ENCODE measurements at places on chromosomes 4 and X.

DNA sequence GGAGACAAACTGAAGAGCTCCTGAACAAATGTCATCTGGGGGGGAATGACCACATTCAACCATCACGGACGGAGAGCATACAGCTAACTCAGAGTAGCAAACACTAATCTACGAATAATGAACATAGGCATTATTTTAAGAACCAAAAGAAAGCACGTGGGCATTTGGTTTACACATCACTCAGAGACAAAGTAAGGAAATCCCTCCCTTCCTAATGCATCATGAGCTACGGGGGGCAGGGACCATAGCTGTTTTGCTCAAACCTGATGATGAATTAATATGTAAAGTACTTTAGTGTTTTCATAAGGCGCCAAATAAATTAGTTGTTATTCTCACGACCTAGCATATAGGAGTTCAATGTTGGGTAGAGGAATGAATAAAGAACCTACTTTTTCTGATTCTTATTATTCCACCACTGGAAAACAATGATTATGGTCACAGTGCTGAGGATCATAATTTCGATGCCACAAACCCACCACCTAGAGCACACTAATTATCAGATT lies 11.7 kb upstream of the TMEM156 start:
- DNase-seq: no peak

DNA sequence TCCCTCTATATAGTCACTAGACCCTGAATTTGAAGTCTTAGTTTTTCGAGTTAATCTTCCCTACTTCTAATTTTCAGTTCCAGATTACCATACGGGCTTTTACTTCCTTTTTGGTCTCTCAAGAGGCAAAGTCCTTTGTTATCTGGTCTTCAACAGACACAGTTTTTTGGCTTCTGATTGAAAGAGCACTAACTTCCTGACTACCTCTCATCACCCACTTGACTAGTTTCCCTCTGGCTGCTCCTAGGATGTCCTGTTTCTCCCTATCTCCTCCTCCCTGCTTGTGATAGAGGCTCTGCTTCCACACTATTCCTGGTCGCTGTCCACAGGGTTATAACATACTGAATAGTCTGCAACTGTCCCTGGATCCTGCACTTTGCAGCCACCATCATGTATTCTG lies 16.7 kb upstream of the WDR44 start:
- no peak for DNase-seq

DNA sequence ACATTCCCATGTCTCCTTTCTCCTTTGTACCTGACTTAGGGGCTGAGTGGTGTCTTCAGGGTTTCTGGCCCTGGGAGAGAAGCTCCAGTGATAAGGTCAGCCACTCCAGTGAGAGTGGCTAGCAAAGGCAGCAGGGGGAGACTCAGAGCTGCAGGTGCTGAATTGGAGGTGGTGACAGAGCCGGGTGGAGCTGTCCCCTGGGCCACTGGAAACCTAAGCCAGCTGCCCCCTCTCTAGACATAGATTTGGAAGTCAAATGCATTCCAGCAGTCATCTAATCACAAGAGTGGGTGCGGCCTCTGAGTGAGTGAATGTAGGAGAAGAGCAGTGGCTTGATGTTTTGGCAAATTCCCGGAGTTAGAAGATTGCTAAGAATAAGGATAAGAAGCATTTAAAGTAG lies 28.5 kb downstream of the TRIM2 start:
- DNase-seq: no peak

DNA sequence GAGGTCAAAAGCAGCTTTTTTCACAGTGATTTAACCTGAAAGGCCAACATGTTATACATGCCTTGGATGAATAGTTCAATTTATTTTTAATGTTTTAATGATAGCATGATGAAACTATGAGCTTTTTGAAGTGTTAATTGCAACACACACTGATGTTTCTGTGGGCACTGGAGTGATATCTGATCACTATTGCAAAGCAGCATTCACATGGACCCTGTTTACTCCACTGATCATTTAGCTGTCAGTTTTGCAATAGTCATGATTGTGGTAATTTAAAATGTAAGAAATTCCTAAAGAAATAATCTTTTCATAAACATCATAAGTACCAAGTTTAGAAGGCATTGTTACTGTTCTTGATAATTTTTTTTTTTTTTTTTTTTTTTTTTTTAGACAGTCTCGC lies 74.1 kb downstream of the ARSJ start:
- no peak for DNase-seq

- no peak for DNase-seq
Measured at GRCh38 chrX:154750301-154751202, at the start of gene GAB3. Gene GAB3, minus strand, starts transcription at chrX:154751077. Its CDS starts 52 bp downstream, at chrX:154751025.

DNA sequence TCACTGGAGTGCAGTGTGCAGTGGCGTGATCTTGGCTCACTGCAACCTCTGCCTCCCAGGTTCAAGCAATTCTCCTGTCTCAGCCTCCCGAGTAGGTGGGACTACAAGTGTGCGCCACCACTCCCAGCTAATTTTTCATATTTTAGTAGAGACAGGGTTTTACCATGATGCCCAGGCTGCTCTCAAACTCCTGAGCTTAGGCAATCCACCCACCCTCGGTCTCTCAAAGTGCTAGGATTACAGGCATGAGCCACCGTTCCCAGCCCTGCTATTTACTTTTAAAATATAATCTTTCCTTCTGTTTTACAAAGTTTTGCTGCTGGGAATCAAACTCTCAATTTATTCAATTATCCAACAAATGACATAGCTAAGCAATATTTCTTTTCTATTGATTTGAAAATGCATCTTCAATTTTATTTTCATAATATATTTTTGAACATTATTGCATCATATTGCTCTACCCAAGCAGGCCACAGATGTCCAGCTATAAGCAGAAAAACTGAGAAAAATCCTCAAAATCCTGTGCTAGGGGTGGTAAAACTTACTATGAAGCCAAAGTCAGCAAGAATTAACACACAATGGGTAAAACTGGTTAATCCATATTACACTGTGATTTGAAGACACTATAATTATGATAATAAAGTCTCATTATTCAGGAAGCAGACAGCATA lies 5.2 kb downstream of the TIFA start:
- DNase-seq: no peak

DNA sequence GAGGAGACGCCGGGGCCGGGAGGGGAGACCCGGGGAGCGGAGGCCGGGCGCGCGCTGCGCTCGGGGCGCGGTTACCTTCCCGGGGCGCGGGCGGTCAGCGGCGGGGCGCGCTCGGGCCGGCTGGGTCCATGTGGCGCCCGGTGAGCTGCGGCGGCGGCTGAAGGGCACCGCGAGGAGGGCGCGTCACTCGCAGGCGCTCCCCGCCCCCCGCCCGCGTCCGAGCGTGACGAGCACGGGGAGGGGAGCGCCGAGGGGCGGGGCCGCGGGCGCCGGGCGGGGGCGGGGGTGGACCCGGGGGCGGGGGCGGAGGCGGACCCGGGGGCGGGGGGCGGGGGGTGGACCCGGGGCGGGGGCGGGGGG lies at the start of gene CPLX1:
Gene CPLX1, minus strand, starts transcription at position 159 of the 360 bp plus-strand sequence. CDS start 1,607 bp downstream, outside the sequence.
- DNase-seq: no peak

DNA sequence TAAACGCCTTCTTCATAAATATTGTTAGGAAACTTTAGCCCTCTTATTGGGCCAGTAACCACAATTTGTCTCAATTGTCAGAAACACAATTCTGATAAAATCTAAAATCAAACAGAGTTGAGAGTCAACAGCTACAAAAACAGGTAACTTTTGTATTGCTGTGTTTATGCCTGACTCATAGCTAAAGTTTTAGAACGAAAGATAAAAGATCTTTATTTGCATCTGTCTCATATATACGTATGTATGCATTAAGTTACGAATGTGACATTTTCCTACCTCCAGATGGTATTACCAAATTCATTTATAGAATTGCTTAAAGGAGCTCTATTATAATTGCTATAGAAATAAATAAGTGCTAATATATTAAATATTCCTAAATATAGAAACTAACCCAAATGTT lies 887.9 kb upstream of the NDST4 start:
- DNase-seq: no peak

DNA sequence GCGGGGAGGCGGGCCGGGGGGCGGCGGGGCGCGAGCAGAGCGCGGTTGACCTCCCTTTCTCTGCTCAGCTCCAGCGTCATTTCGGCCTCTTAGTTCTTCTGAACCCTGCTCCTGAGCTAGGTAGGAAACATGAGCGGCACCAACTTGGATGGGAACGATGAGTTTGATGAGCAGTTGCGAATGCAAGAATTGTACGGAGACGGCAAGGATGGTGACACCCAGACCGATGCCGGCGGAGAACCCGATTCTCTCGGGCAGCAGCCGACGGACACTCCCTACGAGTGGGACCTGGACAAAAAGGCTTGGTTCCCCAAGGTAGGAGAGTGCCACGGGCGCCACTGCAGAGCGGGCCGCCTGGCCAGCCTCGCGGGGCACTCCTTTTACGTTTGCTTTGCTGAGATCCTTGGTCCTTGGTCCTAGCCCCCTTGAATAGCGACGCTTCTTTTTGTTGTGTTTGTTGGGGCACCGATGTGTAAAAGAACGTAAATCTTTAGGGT lies at the start of gene HTATSF1:
Gene HTATSF1, plus strand, starts transcription at position 37 of the 497 bp plus-strand sequence. Its CDS starts 93 bp downstream, at position 130.
- DNase-seq: no peak

- no peak for DNase-seq
Measured at GRCh38 chr4:99714179-99714578, 56.6 kb upstream of the C4orf54 start.

DNA sequence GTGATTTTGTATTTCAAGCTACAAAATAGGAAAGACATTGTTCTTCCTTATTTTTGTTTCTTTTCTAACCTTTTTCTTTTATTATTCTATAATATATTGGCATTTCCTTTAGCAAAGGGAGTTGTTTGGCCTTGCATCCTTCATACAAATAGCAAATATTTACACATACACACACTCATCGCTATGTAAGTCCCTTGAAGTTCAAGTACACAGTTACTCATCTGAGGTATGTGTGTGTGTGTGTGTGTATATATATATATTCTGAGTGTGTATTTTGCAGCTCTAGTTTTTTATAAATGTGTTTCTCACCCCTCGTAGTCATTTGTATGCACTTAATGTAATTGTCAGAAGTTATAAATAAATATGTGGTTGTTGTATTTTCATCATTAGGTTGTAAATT lies 724.8 kb upstream of the MAGEB2 start:
- DNase-seq: no peak

- DNase-seq: no peak
Measured at GRCh38 chrX:84156821-84157220, 31.2 kb downstream of the RPS6KA6 start.

DNA sequence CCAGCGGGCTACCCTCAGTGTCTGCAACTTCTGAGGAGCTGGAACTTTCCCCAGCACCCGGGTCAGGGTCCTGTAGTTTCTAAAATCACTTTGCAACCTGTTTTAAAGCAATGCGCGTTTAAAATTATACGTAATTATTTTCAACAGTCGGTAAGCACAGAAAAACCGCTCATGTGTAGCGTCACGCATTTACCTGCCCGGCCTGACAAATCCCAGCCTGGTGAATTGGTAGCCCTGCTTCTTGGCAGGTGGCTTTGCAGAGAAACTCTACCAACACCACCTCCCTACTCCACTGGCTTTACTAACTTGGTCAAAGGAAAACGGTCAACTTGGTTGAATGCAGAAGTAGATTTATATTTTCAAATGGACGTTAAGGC lies 640 bp downstream of the BANK1 start:
- no peak for DNase-seq

DNA sequence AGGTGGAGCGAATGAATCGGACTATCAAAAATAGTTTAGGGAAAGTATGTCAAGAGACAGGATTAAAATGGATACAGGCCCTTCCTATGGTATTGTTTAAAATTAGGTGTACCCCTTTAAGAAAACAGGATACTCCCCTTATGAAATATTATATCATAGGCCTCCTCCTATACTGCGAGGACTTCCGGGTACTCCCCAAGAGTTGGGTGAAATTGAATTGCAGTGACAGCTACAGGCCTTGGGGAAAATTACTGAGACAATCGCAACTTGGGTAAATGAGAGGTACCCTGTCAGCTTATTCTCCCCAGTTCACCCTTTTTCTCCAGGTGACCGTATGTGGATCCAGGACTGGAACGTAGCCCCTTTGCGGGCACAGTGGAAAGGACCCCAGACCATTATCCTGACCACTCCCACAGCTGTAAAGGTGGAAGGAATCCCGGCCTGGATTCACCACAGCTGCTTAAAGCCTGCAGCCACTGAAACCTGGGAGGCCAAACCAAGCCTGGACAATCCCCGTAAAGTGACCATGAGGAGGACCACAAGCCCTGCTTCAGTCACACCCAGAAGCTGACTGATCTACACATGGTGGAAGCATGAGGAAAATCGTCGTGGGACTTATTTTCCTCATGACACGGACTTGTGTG lies 1138.1 kb downstream of the ARAP2 start:
- DNase-seq: no peak

DNA sequence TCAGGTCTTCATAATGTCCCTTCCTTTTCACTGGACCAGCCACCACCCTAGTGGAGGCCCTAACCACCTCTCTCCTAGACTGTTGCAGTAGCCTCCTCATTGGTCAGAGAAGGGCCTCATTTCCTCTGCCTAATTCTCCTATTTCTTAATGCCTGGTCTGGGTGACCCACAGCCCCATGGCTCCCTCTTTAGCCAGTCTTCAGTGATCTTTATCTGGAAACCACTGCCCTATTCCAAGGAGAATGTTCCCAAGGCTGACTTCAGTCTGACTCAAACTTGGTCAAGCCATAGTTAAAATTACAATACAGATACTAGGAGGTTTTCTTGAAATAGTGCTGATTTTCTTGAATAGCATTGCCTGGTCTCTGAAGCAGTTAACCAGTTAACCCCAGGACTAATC lies 53.6 kb upstream of the PRPS1 start:
- no peak for DNase-seq

DNA sequence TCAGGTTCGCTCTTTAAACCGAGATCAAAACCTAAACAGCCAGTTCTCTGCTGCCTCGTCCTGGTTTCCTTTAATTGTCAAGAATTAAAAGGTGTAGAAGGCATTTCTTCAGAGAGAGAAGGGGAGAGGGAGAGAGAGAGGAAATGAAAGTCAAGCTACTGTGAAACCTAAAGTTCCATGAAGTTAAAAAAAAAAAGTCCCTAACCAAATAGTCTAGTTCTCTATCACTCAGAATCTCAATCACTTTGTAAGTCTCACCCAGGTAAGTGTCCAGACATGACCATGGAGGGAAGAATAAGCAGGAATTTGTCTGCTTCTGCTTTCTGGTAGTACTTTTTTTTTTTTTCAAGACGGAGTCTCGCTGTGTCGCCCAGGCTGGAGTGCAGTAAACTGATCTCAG lies 18.8 kb upstream of the SMIM14 start:
- peak; percentile 20 for DNase-seq

DNA sequence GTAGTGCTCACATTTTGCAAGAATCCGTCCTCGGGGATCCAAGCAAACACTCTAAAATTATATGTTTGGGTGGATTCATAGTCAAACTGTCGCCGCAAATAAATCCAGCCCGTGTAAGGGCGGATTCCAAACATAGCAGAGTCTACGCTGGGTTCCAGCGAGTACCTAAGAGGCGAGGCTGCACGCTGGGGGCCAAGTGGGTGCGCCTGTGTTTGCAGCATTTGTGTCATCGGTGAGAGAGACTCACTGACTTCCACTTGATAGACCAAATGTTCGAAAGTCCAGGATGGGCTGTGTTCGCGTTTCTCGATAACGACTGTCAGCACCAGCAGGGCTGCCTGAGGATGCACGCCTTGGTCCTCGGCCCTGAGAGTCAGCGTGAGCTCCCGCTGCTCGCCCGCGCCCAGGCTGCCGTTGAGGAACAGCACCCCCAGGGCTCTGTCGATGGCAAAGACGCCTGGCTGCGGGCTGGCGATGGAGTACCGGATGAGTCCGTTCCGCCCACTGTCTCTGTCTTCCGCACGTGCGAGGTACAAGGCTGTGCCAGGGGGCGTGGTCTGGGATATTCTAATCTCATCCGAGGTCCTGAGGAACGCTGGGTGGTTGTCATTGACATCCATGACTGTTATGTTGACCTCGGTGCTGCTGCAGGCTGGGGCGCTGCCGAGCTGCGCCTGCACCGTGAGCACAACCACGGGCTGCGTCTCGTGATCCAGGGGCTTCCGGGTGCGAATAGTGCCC lies 158.7 kb downstream of the DCHS2 start:
- DNase-seq: peak; percentile 44
